ENCODE measurements at places on chromosomes 12 and 14.
A peak's percentile ranks its signal among the peaks of the same experiment; 100 is the strongest.

GRCh38 chr12:42741771-42742510, 152.4 kb upstream of the PRICKLE1 start:
- DNase-seq: no peak

GRCh38 chr14:60092526-60092920, 800 bp downstream of the PCNX4 start:
- DNase-seq: peak; percentile 12

- no peak for DNase-seq
Measured at GRCh38 chr14:105389534-105389933, 8.8 kb upstream of the TEX22 start.

GRCh38 chr14:81205639-81206038, 15.1 kb downstream of the GTF2A1 start:
- no peak for DNase-seq

- DNase-seq: no peak
Measured at GRCh38 chr12:49026678-49027480, 8.3 kb upstream of the PRKAG1 start.

DNA sequence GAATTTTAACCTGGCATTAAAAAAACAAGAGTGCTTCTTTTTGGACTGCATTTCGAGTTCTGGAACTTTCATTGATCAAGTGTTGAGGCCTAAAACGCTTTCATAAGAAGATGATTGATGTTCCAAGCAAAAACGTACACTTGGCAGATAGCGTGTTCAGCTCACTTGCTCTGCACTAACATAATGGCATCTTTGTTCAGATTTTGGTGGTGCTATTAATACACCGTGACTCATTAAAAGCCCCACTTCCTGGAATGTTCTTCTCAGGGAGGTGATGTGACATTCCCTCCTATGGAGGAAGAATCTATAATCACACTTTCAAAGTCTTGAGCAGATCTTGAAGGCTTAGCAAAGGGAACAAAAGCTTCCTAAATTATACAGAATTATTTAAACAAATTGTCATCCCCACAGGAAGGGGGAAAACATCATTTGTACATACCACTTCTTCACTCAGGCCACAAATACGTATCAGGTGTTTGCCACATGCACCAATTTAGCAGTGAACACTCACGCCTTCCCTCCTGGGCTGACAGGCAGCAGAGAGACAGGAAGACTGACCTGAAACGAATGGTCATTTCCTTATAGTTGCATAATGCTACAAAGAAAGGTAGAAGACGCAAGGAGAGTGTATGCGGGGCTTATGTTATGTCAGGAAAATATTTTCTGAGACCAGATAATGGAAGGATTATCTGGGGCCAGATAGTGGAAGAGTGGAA, 15.4 kb downstream of the HSP90AA1 start:
- DNase-seq: no peak

DNA sequence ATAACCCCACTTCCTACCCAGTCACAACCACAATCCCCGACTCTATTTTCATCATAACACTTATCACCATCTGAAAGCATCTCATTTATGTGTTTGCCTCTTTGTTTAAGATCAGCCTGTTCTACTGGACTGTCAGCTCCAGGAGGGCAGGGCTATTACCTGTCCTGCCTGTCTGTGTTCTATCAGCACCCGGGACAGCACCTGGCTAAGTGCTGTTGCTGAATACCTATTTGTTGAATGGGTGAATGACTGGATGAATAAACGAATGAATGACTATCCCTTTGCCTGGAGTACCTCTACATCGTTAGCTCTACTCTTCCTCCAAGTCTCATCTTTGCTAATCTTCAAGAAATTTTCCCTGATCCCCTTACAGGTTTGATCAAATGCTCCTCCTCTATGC, 69.0 kb downstream of the WSCD2 start:
- no peak for DNase-seq

DNA sequence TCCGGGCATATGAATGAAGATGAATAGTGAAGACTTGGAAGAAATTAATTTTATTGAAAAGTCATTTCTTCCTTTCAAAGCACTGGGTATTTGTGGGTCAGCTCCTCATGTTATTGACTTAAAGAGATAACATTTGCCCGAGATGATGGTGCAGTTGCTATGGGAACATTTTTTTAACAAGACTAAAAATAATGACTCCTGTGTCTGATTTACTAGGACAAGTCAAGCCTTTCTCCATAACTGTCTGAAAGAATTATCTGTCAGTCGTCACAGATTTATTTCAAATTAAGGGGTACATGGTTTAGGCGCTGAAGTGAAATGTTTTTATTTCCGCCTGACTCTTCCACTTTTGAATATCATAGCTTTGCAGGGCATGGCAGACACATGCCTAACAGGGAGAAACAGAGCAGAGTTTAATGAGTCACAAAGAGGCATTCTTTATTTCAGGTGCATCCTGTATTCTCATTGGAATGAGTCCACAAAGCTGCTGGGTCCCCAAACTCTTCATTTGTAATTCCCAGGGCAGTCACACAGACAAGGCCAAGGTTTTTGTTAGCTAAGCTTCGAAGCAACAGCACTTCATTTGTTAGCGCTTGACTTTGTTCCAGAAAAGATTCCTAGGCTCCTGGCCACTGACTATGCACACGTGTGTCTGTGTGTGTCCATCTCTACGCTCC, 4.3 kb upstream of the GPHB5 start:
- DNase-seq: no peak
